Hepatic stellate cell (primary cell): ENCODE measurements at places on chromosomes 13 and 19.

DNA sequence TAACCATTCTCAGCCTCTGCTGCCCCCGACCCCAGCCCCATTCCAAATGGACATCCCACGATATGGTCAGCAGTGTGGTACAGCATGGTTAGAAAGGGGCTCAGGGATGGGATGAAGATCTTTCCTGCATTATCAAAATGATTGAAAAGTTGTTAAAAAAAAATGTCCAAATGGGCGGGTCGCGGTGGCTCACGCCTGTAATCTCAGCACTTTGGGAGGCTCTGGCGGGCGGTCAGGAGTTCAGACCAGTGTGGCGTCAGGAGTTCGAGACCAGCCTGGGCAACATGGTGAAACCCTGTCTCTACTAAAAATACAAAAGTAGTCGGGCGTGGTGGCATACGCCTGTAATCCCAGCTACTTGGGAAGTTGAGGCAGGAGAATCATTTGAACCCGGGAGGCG lies 54.3 kb upstream of the ZNF254 start:
- DNase-seq, result no peak

- DNase-seq, result no peak
These were observed 1729.5 kb upstream of the SPRY2 start for GRCh38 chr13:82070416-82070815.

DNA sequence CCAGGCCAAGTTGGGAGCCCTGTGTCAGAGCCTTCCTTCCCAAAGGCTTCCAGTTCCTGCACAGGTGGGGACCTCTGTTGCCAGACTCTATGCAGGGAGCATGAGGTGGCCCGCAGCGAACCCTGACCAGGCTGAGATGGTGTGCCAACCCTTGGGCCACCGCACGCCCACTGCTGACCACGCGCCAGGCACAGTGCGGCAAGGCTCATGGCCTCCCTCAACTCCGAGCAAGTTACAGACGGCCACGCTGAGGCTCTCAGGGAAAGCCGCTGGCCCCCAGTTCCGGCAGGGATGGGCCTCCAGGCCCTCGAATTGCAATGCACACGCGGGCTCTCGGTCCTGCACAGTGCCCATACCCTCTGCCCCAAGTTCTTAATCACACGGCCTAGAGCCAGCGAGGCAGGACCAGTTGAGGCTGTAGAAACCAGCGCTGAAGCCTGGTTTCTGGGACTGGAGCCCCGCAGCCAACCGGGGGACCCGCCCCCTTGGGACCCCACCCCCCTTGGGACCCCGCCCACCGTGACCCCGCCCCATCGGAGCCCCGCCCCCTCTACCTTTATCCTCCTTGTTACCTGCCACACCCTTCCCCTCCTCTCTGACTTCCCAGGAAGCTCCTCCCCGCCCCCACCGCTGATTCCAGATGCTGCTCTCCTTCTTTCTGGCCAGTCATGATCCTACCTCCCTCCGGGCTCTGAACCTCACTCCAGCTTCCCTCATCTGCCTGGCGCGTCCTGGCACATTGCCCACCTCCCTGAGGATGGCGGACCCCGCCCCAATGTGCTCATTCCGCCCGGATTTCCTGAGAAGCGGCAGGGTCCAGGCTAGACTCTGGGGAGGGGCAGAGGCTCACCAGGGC lies 6.0 kb downstream of the PEX11G start:
- no peak for DNase-seq

- no peak for DNase-seq
These were observed 25.7 kb downstream of the COL4A2 start for GRCh38 chr13:110332750-110333149.

DNA sequence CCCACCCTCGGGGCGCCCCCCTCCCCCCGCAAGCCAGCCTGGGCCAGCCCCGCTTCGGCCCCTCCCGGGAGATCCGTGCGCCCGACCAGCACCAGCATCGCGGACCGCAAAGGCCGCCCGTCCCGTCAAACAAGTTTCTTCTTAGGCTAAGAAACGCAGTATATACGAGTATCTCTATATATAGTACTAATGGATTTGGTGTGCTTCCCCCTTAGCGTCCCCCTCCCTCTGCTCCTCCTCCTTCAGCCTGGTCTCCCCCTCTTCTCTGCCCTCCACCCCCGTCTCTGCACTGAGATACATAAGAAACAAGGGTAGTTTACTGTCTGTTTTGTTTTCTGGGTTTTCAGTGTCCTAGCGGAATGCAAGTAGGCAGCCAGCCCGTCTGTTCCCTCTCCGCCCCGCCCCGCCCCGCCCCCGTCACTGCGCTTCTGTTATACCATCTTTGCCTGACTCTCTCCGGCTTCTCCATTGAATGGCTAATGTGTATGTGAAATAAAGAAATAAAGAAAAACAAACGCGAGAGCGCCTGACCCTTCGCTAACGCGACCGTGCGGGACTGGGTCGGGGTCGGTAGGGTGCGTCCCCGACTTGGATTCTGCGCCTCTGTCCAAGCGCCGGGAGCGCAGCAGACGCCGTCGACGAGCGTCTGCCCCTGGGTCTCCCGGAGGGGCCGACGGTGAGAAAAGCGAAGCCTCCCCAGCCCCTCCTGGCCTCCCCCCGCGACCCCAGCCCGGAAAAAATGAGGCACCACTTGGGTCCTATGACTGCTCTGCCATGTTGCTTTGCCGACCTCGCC lies 4.2 kb downstream of the LYL1 start:
- peak; percentile 85 for DNase-seq

DNA sequence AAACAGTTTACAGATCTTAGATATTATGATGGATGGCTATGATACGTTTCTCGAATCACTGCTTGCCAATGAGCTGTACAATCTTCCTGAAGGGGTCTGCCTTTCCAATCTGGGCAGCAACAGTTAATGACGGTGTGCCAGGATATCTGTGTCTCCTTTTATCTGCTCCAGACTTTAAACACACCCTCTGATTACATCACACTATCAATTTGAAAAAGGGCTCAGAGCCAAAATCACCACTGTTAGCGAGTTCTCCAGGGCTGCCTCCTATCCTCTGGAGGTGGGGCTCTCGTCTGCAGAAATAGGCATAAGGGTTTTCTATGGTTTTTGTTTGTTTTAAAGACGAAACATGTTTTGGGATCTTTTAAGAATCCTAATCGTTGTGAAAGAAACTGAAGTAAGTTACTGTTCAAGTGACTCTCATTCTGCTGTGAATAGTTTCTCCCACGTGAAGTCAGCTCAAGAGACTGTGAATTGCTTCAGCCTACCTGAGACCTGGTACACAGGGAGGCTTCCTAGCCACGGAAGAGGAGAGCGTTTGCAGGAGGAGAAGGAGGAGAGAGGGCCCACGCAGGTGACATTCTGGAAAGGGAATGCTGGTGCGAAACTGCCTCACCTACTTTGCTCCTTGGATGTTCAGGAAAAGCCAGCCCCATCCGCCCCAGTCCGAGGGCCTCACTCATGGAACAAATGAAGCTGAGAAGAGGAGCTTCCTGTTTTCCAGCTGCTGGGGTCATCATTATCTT lies 15.2 kb upstream of the GJA3 start:
- no peak for DNase-seq

GRCh38 chr19:56107626-56108351 lies 13.3 kb downstream of the ZNF787 start:
- no peak for DNase-seq

- no peak for DNase-seq
These were observed 645 bp downstream of the PALM start for GRCh38 chr19:709196-709964.

DNA sequence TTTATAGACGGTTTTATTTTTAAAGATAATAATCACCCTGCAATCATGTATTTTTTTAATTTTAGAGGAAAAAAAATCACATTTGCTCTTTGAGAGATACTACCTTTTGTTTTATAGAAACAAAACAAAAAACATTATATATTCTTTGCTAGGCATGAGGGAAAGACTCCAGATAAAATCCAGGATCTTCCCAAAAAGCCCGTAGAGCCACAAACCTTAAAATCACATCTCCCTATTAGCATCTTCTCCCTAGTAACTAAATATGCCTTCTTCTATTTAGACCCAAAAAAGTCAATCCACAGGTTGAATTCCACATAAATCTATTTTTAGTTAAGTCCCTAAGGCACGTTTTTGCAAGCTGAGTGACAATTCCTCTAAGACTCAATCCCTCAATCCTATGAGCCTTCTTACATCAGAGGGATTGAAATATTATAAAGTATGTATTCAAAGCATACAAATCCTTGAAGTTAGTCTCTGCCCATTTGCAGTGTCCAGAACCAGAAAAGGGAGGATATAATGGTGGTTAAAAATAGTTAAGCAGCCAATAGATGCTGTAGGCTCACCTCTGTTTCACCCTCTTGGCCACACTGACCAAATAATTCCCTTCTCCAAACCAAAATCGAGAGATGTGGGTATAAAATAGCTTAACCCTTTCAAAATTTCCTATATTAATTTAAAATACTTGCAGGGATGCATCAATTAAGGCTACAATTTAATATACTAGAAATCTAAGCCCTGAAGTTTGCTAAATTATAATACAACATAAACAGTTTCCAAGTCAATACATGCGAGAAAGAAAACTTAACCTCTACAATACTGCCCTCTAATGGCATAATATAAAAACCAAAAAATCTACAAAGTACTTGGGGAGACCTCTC lies 64.0 kb downstream of the SERP2 start:
- no peak for DNase-seq

DNA sequence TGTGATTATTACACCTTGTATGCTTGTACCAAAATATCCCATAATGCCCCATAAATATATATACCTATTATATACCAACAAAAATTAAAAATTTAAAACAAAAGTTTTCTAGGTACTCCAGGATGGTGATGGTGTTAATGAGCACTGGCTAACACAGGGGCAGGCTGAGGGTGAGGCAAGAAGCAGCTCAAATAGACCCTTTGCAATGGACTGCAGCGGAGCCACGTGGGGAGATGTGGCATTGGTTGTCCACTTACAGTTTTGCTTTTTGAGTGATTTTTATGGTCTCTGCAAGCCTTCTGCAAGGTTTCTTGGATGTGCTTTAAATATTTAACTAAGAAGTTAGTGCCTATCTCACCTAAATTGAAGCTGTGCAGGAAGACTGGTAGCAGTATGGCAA lies 132.9 kb downstream of the RAP2A start:
- DNase-seq, result no peak

DNA sequence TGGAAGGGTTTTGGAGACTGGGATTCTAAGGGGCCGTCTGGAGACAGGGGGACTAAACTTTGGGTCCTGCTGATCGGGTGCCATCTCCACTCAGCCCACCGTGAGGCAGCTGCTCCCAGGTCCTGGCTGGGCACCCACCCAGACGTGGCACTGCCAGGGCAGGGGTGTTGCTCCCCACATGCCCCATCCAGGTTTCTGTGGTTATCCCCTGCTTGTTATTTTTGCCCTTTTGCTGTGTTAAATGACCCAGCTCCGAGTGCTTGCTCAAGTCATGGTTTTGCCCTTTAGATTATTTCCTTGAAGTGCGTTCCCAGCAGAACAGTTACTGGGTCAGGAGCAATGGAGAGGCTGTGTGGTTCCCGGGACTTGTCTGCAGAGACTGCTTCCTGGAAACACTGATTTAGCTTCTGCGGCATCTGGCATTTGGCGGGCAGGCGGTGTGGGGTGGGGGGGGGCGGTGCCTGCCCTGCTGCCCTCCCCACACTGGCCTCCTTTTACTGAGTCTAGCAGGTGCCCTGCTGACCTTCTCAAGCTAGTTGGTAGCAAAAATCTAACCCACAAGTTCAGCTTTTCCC lies 1.9 kb downstream of the RAB11B start:
- no peak for DNase-seq

GRCh38 chr13:32960626-32961025 lies 55.6 kb upstream of the KL start:
- DNase-seq, result no peak

DNA sequence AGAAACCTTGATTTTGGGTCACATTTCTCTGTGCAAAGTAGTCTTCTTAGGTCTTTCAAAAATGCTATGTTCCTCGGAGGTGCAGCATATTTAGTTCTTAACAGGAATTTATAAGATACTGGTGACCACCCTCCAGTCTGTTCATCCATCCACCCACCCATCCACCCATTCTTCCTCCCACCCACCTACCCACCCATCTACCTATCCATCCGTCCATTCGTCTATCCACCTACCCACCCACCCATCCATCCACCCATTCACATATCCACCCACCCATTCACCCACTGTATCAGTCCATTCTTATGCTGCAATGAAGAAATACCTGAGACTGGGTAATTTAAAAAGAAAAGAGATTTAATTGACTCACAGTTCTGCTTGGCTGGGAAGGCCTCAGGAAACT lies 74.9 kb downstream of the KCTD15 start:
- no peak for DNase-seq

GRCh38 chr19:7187605-7188339 lies 106.4 kb downstream of the INSR start:
- DNase-seq, result no peak

DNA sequence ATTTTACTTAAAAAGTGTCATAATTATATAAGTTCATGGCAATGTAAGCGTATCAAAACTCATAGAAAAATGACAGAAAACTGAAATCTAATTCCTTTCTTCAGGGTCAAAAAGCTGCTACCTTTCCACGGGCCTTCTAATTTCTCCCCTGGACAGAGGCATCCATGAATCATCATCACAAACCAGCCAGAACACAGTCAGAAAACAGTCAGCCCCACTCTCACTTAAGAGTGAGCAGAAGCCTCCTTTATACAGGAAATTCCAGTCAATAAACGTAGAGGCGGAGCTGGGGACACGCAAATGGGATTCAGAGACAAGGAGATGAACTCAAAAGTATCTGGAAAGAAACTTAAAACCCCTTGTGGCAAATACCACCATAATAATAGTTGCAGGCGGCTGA lies 54.2 kb upstream of the ABCC4 start:
- no peak for DNase-seq

DNA sequence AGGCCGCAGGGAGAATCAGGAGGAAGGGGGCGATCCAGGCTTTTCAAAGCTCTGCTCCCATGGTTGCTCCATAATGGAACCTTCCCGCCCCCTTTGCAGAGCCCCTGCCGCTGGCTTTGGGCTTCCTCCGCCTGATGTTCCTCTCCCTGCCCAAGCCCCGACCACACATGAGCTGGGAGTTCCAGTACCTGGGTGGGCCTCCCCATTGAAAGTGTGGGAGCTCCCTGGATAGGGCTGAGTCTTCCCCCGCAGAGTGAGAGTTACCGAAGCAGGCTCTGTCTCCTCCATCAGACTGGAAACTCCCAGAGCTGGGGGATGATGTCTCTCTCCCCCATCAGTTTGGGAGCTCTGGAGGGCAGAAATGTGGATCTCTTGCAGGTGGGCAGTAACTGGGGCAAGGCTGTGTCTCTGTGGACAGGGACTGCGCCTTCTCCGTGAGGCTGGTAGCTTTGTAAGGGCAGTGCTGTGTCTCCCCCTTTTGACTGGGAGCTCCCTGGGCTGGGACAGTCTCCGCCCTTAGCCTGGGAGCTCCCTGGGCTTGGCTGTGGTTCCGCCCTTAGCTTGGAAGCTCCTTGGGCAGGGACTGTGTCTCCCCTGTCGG lies 722 bp downstream of the DCAF15 start:
- DNase-seq, result peak; percentile 86
